ENCODE measurements at places on chromosomes 5 and 9. TPM values are rescaled to one million over a fixed set of nuclear protein-coding genes. Genes with fewer than 3 reads are reported as not detected.

Gene ISL1
- not detected for total RNA-seq

Gene SPINK13
- total RNA-seq, result not detected

Gene RIGI
- 3.9 TPM for total RNA-seq

Gene LHX3
- 0.22 TPM for total RNA-seq

Gene QRFP
- not detected for total RNA-seq

GRCh38 chr5:149056616-149057165 lies 6.2 kb downstream of the SH3TC2 start:
- DNase-seq, result no peak

DNA sequence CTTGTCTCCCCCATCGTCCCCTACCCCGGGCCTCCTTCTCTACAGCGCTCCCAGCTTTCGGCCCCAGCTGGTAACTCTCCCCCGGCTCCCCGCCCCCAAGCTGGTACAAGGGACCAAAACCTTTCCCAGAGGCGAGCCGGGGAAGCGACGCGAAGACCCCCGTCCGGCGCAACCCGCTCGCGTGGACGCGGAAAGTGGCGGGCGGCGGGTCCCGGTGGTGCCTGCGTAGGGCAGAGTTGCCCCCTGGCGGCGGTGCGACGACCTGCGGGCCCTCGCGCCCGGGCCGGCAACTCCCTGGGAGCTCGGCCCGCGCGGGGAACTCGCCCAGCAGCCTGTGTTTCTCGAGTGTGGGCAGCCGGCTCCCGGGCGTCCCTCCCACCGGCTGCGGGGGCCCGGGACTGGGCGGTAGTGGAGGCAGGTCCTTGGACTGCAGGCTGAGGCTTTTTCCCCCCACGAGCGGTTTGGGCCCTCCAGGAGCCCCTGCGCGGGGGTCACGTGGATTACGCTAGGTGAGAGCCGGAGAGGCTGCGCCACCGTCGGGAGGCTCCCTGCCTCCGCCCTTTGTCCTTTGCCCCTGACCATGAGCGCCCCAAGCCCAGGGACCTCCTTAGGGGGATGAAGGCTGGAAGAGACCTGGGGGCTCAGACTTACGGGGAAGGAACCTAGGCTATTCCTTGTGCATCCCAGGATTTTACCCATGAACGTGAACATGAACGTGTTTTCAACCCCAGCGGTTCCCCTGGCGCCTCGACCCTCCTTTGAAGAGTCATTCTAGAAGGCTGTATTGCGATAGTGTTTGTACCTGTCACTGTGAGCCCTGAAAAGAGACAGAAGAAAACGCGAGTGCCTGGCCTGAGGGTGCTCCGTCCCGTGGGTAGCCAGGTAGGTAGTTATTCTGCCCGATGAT lies 2.9 kb upstream of the FOXD1 start:
- DNase-seq, result no peak
